Fibroblast of the aortic adventitia (primary cell): ENCODE measurements at places on chromosomes 5 and 9.
A peak's percentile ranks its signal among the peaks of the same experiment; 100 is the strongest.

GRCh38 chr5:111384220-111384619 is 128.1 kb downstream of the STARD4 start:
- peak; percentile 14 for DNase-seq

GRCh38 chr5:150161242-150162141 is 5.1 kb upstream of the CDX1 start:
- DNase-seq, result peak; percentile 75

DNA sequence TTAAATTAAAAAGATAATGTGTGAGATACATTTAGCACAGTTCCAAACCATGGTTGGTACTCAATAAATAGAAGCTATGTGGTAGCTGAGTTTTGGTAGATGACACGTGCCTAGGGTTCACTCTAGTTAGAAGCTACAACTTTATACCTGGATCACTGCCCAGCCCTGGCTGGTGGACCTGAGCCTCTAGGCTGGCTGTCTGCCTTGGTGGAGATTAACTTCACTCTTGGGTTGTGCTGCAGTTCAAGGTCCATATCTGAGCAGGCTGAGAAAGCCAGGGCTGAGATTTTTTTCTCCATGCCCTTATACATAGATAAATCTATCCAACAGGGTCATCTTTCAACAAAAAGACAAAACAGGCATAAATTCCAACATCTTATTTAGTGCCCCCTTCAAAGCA is 44.6 kb upstream of the SPDL1 start:
- DNase-seq, result peak; percentile 29

DNA sequence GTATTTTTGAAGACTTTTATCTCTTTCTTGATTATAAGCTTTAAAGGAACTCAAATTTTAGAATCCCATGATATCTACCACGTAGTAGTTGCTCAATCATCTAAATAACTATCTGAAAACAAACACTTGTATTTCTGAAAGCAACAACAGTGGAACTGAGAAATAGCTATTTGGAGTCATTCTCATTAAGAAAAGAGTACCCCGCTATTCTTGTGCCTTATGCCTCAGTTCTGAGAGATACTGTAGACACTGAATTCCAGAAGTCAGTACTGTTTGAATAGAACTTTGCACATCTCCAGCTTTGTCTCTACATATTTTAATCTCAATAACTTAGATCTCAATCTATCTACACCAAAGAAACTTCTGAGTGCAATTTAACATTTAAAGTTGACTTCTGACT is 11.4 kb downstream of the CHD1 start:
- DNase-seq, result no peak

GRCh38 chr9:113776194-113776593 is 99.9 kb upstream of the ZNF618 start:
- DNase-seq, result no peak

GRCh38 chr9:28770827-28771226 is 1197.5 kb upstream of the C9orf72 start:
- no peak for DNase-seq

GRCh38 chr9:128694344-128694743 is 5.3 kb downstream of the SET start:
- no peak for DNase-seq

DNA sequence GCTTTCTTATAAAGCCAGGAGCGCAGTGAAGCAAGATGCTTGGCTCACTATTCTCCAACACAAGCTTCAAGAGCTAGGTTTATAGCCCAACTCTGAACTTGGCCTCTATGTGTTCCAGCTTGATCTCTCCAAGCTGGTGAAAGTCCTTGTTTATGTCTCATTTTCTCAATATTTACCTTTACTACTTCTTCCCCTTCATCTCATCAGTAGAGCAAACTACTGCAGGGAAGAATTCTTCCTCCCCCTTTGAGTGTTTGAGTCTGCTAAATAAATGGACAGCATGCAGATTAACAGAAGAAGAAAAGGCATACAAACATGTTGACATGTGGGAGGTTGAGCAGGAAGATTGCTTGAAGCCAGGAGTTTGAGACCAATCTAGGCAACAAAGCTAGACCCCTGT is 460.7 kb downstream of the ZNF608 start:
- DNase-seq, result no peak

DNA sequence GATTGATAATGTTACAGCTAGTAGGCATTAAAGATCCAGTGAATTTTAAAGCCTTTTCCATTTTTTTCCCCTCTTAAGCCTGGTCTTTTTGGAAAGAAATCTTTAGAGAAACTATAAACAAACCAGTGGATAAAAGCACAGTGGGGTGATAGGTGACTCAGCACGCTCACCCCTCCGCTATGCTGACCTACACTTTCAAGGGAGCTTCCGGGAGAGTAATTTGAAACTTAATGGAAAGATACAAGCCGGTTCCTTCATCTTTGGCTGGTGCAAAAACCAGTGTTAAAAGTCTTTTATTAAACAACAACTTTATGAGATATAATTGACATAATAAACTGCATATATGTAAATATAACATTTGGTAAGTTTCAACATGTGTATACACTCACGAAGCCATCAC is 27.0 kb upstream of the ALDOB start:
- DNase-seq, result peak; percentile 24

DNA sequence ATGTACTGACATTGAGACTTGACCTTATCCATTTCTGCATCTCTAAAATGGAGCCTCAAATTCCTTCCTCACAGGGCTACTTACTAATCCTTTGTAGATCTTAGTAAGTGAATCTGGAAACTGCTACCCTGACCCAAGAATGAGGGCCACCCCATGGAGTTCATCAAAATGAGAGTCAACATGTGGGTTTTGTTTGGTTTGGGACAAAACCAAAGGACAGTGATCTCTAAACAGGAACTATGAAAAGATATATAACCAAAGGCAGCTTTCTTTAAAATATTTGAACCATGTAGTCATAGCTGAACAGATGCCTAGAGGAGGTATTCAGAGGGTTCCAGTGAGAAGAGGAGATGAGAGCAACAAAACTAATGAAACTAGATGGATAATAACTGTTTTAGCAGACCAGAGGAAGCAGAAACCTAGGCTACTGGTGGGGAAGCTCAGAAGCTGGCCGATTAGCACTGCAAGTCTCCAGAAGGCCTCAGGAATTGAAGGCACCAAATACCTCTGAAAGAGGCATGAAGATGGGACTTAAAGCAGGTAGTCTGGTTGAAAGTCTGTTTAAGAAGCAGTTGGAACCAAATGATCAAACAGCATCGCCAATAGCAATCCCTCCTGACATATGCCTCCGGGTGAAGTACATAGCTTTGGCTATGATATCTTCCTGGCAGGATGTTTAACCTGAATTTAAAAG is 45.8 kb downstream of the THOC3 start:
- DNase-seq, result peak; percentile 93

GRCh38 chr9:127222388-127223095 is 42.0 kb upstream of the GARNL3 start:
- DNase-seq, result no peak

- no peak for DNase-seq
Observed at GRCh38 chr9:93650448-93650847, 74.1 kb downstream of the PHF2 start.

DNA sequence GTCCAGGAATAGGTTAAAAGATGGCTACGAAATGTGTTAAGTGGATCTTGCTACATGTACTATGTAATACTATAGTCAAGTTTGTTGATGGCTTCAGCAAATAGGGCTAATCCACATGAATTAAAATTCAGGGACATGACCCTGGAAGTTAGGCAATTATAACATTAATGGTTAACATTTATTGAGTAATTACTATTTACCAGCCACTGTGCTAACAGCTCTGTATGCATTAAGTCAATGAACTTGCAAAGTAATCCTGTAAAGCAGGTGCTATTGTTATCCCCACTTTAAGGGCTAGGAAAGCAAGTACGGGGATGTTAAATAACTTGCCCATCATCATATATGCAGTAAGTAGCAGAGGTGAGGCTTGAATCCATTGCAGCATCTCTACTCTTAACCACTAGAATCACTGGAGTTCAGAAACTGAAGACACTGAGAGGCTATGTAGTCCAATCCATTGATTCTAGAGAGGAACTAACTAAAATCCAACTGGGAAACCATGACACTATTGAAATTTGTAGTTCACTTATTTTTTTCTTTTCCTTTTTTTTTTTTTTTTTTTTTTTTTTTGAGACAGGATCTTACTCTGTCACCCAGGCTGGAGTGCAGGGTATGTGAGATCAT is 77.5 kb upstream of the SPINK5 start:
- DNase-seq, result no peak

GRCh38 chr9:108837530-108837929 is 18.3 kb downstream of the ACTL7B start:
- no peak for DNase-seq

GRCh38 chr9:93300585-93301081 is 116.7 kb downstream of the WNK2 start:
- no peak for DNase-seq

GRCh38 chr5:141319202-141319601 is 1.4 kb downstream of the TAF7 start:
- DNase-seq, result no peak

DNA sequence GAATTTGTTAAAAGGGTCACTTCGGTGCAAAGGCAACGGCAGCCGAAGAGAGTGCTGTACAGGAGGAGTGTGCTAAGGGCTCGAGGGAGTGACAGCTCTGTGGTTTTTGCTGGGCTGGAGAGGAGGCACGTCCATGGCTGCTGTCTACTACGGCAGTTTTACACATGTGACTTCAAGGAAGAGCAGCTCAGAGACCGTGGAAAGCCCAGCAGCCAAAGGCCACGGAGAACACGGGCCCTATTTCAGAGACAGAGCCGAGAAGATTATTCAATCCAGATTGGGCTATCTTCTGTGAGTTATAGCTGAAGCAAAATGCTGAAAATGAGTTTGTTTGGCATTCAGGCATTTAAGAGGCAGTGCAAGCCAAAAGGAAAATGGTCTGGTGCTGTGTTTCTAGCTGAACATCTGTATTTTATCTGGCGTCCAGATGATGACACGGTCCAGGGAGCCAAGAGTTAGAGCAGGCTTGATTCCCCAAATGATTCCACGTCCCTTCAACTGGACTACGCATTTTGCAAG is 96.4 kb downstream of the RFK start:
- peak; percentile 77 for DNase-seq

- DNase-seq, result peak; percentile 71
Observed at GRCh38 chr5:38739011-38739704, 106.7 kb upstream of the OSMR start.

GRCh38 chr5:65100911-65101631 is 332.3 kb downstream of the CWC27 start:
- peak; percentile 92 for DNase-seq

GRCh38 chr9:93636172-93636661 is 59.8 kb downstream of the PHF2 start:
- DNase-seq, result no peak

DNA sequence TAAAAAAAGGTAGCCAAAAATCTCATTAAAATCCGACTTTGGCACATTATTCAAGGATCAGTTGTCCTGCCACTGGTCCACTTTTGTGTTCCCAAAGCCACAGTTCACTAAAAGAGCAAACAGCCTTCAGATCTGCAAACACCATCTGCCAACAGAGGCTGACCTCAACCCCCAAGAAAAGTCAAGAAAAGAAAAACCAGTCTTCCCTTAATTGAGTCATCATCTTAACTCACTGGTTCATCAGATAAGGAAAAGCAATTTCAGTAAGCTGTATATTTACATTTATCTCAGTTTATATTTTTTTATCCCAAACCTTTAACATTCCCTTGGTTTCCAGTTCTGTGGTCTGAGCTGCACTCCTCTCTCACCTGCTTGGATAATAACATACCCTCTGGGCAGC is 21.2 kb downstream of the RASEF start:
- no peak for DNase-seq

GRCh38 chr9:12748016-12748415 is 26.8 kb upstream of the LURAP1L start:
- peak; percentile 59 for DNase-seq

GRCh38 chr5:134436523-134437339 is 25.1 kb upstream of the CDKN2AIPNL start:
- DNase-seq, result peak; percentile 86

DNA sequence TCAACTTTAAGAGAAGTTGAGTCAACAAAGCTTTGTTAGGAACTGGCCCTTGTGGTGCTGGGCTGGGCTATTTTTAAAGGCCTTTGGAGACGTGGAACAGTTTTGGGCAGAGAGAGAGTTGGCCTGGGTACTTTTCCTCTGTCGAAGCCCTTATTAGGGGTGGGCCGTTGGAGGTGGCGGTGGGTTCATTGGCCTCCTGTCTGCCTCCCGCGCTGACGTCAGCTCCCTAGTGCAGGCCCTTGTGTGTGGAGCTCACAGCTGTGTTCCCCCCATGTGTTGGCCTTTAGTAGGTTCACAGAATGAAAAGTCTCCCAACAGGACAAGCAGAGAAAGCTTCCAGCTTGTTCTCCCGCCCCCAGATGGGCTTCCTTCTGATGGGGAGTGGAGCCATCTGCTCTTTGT is 2.7 kb downstream of the NCS1 start:
- no peak for DNase-seq

DNA sequence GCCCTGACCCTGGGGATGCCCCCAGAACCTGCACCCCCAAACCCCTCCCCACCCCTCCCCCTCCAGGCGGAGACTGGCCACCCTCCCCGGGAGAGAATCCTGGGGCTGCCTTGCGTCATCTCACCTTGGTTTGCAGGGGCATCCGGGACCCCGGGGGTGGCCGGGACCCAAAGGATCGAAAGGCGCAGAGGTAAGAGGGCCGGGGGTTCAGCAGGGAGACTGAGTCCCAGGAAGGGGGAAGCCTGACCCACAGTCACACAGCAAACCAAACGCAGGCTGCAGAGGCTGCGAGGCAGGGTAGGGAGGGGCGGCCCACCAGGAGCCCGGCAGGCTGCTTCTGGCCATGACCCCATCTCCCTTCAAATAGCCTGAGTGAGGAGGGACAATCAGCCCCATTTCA is 33.8 kb upstream of the ORM1 start:
- no peak for DNase-seq

- DNase-seq, result no peak
Observed at GRCh38 chr5:35813521-35813920, 43.2 kb upstream of the IL7R start.

DNA sequence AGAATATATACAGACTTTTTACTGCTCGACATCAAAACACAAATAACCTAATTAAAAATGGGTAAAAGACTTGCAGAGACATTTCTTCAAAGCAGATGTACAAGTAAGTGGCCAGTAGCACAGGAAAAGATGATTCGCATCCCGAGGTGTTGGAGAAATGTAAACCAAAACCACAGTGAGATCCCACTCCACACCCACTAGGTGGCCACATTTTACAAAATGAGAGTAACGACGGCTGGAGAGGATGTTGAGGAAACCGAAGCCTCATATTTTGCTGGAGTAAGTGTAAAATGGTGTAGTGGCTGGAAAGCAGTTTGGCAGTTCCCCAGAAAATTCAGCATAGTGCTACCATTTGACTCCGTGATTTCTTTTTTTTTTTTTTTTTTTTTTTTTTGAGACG is 21.3 kb upstream of the GBGT1 start:
- DNase-seq, result peak; percentile 75

- no peak for DNase-seq
Observed at GRCh38 chr5:60056191-60056590, 162.7 kb upstream of the PDE4D start.

GRCh38 chr5:34736445-34737115 is 80.5 kb downstream of the RAI14 start:
- DNase-seq, result peak; percentile 50

- no peak for DNase-seq
Observed at GRCh38 chr5:159921721-159922120, 5.4 kb downstream of the ADRA1B start.
